ENCODE measurements at places on chromosomes 7 and 10.

DNA sequence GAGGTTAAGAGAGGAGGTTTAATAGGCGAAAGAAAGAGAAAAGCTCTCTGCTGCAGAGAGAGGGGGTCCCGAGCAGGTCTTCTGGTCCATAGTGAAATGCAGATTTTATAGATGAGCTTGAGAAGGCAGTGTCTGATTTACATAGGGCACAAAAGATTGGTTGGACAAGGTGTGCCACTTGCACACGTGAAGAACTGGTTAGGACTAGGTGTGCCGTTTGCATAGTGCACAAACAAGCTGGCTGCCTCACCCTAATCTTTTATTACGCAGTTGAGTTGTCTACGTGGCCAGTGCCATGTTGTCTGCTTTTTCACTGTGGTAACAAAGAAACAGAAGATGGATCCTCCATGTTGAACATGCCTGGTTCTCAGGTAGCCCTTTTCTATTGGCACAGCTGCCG is 82.6 kb downstream of the AMPH start:
- no peak for DNase-seq

DNA sequence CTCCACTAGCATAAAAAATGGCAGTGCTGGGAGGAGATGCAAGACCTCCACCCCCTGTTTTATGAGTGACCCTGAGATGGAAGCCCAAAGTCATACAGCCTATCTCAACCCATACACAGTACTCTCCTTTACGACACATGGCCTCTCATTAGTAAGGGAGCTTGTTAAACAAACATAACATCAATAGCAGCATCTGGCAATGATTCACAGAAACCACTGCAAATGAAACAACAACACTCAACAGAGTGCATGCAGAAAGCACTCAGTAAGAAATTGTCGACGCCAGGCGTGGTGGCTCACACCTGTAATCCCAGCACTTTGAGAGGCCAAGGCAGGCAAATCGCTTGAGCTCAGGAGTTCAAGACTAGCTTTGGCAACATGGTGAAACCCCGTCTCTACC is 27.5 kb upstream of the FIGNL1 start:
- no peak for DNase-seq

GRCh38 chr7:47720907-47721244 is 139.0 kb upstream of the TNS3 start:
- no peak for DNase-seq

DNA sequence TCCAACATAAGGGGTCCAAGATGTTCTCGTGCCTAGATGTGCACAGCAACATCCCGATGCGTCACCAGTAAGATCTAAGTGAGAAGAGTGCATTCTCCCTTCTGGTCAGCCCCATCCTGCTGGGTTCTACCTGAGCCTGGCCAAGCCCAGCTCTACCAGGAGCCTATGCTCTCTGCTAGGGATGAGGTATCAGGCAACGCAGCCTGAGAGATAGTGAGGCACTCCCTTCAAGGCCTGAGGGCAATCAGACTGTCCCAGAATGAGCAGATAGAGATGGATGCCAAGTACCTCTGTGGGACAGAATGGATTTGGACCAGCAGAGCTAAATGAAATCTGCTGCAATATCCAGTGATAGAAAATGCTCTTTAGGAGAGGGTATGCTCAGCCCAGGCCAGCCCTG is 26.7 kb downstream of the DDC start:
- DNase-seq = no peak

GRCh38 chr7:101378751-101379174 is 16.1 kb downstream of the COL26A1 start:
- no peak for DNase-seq

DNA sequence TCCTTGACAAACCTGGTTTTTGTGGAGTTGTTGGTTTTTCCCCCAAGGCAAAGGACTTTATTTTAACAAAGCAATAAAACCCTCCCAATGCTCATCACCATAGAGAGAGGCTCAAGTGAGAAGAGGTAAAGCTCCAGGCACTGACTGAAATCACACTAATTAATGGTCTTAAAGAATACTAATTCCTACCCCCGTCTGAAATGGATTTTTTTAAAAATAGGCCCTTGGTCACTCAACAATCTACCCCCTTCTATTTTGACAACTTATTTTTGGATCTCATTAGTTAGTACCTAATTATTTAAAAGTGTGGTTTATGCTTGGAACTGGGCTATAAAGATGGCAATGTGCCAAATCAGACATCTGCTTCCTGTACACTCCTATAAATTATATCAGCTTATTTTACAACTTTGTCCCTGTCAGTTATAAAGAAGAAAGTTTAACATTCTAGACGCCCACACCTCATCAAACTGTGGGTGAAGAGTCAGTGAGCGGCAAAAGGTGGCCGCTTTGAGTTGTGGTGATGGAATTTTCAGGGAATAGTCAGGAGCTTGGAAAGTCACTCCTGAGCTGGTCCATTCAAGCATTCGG is 10.6 kb downstream of the GLI3 start:
- no peak for DNase-seq

DNA sequence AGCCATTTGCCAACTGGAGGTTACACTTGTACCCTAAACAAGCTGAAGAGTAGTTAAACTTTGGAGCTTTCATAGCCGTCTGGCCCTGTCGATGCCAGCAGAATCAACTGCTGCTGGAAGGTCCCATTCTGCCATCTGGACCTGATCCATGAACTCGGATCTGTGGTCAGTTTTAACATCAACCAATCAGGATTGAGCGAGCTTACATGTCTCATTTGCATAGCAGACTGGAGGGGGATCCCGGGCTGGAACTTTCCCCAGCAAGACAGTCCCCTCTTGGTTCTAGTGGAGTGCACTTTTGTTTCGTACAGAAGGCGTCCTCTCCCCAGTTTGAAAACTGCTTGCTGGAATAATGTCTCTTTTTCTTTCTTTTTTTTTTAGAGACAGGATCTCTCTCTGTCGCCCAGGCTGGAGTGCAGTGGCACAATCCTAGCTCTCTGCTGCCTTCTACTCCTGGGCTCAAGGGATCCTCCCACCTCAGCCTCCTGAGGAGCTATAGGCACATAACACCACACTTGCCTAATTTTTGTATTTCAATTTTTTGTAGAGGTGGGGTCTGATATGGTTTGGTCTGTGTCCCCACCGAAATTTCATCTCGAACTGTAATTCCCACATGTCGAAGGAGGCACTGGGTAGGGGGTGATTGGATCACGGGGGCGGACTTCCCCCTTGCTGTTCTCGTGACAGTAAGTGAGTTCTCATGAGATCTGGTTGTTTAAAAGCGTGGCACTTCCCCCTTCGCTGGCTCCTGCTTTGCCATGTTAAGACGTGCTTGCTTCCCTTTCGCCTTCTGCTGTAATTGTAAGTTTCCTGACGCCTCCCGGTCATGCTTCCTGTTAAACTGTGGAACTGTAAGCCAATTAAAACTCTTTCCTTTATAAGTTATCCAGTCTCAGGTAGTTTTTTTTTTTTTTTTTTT is 42.8 kb upstream of the SEPHS1 start:
- no peak for DNase-seq

DNA sequence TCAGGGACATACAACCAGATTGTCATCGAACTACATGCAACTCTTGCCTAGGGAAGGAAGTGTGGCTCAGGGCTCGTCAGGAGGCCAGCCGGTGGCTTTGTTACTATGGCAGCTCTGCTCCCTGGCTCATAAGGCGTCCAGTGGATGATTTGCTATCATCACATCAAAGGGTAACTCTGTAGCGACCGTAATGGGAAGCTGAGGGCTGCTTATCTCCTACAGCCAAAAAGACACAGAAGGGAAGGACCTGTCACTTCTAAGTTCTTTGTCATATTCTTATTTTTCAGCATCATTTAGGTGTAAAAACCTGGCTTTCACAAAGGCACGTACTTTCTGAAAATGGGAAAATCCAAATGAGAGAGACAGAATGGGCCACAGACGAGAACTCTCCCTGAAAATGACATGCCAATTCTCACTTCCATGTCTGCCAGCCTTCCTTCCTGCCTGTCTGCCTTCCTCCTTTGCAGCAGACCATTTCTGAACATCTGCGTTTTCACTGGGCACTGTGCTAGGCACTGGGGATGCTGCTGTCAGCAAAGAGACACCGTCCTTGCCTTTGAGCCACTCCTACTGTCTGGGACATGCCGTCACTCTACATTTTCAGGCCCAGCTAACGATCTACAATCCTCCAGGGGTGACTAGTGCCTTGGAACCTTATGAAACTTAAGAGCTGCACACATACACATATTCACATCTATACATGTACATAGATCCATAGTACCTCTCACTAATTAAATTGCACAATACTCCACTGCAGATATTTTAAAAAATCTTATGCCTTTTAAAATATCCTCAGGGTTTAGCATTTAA is 26.9 kb downstream of the ENKUR start:
- no peak for DNase-seq

DNA sequence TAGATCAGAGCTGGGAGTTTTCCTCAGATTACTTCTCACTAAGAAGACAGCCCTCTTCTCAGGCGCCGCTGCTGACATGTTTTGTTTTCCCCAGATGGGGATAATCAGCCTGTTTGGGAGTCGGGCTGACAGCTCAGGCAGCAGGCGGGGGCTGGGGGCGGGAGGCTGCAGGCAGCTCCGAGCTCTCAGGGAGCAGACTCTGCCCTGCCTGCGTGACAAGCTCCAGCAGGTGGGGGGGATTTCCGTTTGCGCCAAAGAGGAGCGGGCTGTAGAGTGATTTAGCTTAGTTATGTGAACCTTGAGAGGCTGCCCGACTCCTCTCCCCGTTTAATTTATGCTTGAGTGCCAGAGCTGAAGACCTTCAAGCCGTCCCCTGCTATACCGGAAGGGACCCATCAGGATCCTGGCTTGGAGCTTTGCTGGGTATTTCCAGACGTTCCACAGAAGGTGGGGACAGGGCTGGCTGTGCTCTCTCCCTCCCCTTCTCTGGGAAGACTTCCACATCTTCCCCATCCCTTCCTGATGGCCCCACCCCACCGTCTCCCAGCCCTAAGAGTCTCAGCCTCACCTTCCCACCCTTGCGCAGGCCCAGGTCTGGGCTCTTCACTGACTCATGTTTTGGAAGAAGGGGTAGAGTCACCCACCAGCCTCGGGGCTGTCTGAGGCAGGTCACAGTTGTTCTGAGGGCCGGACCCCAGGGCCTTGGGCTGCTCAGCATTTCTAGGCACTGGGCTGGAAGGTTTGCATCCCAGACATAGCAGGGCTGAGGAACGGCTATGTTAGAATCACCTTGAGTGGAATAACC is 24.7 kb upstream of the ADCYAP1R1 start:
- no peak for DNase-seq

- no peak for DNase-seq
These were observed 319.2 kb upstream of the LRRN3 start for GRCh38 chr7:110771717-110772116.

DNA sequence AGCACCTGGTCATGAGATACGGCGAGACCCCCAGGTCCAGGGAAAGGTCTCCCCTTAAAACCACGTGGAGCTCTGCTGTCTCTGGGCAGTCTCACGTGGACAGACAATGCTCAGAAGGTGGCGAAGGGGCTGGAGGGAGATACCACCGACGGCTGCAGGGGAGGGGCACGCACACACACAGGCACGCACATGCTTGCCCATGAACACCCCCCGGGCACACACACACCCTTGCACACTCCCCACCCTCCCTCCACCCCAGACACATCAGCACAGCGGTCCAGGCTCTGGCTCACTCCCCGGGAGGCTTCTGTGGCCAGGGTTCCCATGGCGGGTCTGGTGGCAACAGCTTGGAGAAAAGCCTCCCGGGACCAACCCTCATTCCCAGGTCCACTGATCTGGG is 52.4 kb upstream of the TNRC18 start:
- DNase-seq = no peak

DNA sequence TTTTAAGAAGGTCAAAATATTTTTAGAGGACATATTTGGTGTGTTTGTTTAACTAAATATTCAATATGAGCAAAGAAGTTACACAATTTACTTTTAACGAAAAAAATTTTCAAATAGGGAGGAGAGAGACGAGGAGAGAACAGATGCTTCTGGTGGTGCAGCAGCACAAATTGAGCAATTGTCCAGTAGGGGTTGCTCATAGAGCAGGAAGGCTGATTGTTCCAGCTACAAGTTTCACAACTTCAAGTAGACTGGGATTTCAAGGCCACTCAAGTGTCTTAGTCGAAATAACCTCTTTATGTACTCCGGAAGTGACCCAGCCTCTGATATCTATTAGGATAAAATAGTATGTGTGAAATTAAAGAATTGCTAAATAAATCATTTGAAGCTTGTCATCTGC is 197.9 kb downstream of the HDAC9 start:
- no peak for DNase-seq

DNA sequence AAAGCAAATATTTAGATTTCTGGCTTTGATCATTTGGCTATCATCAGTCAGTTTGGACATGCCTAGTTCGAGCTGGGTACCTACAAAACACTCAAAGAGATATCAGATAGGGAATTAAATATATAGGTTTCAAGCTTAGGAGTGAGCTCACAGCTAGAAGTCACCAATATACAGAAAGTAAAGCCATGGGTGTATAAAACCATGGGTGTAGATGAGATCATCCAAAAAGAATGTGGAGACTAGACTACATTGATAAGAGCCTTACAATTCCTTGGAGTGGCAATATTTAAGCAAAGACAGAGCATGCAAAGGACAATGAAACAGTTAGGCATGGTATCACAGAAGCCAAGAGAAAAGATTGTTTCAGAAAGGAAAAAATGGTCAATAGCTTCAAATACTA is 7.2 kb upstream of the RALA start:
- DNase-seq = no peak

DNA sequence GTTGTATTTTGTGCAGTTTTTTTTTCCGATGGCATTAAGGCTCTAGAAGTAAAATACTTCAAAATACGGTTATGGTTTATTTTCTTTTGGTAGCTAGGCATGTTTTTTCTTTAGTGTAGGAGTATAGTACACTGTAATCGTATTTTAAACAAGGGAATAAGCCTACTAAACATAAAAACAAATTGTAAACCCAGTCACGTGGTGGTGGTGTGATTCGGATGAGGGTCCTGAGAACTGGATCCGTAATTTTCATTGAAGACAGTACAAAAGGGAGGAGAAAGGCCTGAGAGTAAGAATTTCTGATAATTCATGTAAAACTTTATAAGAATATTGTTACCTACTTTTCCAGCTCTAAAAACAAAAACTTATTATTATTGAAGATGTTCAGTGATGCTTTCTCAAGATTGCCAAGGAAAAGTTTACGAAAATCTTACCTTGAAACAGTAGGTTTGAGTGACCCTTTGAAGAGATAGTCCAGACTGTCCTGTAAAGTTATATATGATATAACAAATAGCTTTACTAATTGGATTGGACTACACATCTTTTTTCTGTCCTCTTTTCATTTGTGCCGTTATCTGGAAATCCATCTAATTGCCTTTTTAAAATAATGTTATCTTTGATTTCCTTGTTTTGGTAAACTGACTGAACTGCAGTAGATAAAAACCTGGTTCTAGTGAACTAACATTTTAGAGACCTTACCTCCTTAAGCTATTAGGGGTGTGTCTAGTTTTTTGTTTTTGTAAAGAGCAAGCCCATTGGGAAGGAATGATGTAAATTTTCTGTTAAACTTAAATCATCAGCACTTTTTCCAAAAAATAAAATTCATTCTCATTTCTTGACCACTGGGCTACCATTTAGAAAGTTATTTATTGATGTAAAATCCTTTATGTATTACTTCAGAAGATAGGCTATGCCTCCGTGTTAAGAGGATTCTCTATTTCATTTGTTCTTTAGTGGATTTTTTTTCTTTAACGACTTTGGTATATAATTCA is 1.0 kb upstream of the PBLD start:
- no peak for DNase-seq

GRCh38 chr10:51005551-51005950 is 68.7 kb upstream of the PRKG1 start:
- DNase-seq = no peak

GRCh38 chr10:28845009-28845682 is 167.8 kb downstream of the BAMBI start:
- no peak for DNase-seq

- DNase-seq = no peak
These were observed 14.6 kb downstream of the GBX1 start for GRCh38 chr7:151152643-151153513.

- no peak for DNase-seq
These were observed 66.0 kb downstream of the NPSR1 start for GRCh38 chr7:34723866-34724490.

All from stimulated activated CD4-positive, alpha-beta T cell treated with anti-CD3 and anti-CD28 coated beads, Interleukin-1b, Interleukin-23, amount 100 ng/mL, for 1 hour (primary cell).